Central memory CD4-positive, alpha-beta T cell (primary cell): ENCODE measurements at places on chromosomes 2 and 18.

GRCh38 chr18:38759457-38759856 lies 1193.9 kb upstream of the CELF4 start:
- no peak for DNase-seq

DNA sequence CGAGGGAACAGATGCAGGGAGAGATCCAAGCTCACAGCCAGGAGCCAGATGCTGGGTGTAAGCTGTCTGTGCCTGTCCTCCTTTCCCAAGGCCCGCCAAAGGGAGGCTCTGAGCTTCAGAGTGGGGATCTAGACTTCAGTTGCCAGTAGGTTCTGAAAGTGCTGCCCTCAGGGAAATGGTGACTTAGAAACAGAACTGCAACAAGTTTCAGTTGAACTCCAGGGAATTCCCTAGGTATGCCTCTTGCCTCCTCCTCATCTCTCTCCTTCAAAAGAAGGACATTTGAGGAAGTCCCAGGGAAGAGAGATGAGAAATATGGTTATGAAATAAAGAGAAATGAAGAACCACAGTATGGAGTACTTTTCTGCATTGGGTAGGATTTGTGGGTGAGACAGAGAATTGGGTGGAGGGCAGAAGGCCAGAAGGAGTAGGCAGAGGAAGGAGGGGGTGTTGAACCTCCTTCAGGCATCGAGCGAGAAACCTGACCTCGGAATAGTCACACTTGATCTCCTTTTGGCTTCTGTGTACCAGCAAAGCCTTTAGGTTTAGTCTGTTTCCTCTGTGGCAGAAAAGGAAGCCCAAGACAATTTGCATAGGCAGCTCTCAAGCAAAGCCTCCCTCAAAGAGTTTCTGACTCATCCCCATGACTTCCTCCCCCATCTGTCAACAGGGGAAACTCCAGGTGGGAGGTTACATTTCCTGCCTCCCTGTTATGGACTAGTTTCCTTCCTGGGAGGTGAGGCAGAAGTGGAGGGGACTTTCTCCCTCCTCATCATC lies 45.7 kb downstream of the QPCT start:
- DNase-seq: peak; percentile 73

DNA sequence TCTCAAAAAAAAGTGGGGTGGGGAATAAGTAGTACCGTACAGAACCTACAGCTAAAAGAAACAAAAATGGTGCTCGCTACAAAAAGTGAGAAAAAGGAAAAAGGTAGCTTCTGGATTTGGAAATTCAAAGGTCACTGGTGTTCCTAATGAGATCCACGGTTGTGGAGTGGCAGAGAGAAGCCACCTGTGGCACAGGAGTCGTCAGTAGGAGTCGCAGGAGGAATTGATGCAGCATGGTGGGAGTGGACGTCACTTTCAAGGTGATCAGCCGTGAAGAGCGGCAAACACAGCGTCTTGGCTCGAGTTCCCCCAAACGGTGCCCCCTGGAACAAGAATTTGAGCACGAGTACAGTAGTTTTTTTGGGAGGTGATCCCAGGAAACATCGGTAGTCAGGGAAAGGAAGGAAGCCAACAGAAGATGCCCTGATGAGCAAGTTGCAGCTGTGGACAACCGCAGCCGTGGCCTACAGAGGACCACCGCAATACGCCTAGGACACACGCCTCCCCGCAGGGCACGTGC lies 1.4 kb upstream of the TTL start:
- DNase-seq: peak; percentile 20

GRCh38 chr2:171719660-171720059 lies 32.4 kb downstream of the DYNC1I2 start:
- DNase-seq: no peak

- no peak for DNase-seq
Observed at GRCh38 chr2:100905132-100905805, 85.3 kb downstream of the NPAS2 start.

- DNase-seq: no peak
Observed at GRCh38 chr18:2979129-2979528, 33.8 kb downstream of the LPIN2 start.

DNA sequence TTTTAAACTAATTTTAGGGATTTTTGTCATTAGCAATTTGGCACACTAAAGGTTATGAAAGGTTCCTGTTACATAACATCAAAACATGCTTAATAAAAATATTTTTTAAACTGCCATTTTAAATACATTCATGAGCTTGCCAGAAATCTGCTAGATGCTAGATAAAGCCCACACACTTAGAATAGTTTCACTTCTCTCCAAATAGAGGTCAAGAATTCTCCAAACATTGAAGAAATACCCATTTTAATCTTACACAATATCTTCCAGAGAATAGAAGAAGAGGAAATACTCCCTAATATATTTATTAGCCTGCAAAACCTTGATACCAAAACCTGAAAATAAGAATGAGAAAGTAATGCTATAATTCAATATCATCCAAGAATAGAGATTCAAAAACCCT lies 247.5 kb downstream of the PTH2R start:
- no peak for DNase-seq

GRCh38 chr2:56582570-56582969 lies 398.8 kb downstream of the CCDC85A start:
- no peak for DNase-seq

- DNase-seq: no peak
Observed at GRCh38 chr2:135743860-135744259, 2.2 kb downstream of the UBXN4 start.

- no peak for DNase-seq
Observed at GRCh38 chr2:1609040-1609439, 135.3 kb downstream of the PXDN start.

- no peak for DNase-seq
Observed at GRCh38 chr2:161219211-161219610, 59.0 kb downstream of the TANK start.
